ENCODE measurements at places on chromosomes 12 and 14.

GRCh38 chr12:64782191-64782876, 23.1 kb upstream of the GNS start:
- DNase-seq, result no peak

DNA sequence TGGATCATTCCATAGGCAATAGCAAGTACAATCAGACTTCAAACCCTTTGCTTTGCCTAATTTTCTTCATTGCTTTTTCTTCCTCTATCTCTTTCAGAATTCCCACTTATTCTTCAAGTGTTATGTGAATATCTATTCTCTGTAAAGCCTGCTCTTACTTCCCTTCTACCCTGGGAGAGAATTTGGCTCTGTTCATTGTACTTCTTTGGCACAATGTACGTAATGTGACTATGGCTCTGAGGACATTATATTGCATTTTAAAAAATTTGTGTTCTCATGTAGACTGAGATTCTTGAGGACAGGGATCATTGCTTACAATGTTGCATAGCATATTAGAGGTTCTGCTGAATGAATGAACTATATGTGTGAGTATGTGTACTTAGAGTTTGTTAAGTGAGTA, 16.9 kb upstream of the PRICKLE1 start:
- DNase-seq, result no peak

DNA sequence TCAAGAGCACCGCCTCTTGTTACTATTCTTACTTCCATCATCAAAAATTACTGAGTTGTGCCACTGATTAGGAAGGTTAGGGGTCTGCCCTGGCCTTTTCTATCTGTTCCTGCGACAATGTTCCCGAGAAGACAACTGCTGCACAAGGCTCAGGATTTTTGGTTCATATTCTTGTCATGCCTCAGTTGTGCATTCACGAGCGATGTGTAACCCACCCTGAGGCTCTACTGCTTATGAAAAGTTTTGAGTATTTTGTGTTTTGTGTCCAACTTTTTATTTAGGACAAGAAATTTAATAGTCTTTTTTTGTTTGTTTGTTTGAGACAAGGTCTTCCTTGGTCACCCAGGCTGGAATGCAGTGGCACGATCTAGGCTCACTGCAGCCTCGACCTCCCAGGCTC, 23.1 kb upstream of the LGALS3 start:
- DNase-seq, result no peak

DNA sequence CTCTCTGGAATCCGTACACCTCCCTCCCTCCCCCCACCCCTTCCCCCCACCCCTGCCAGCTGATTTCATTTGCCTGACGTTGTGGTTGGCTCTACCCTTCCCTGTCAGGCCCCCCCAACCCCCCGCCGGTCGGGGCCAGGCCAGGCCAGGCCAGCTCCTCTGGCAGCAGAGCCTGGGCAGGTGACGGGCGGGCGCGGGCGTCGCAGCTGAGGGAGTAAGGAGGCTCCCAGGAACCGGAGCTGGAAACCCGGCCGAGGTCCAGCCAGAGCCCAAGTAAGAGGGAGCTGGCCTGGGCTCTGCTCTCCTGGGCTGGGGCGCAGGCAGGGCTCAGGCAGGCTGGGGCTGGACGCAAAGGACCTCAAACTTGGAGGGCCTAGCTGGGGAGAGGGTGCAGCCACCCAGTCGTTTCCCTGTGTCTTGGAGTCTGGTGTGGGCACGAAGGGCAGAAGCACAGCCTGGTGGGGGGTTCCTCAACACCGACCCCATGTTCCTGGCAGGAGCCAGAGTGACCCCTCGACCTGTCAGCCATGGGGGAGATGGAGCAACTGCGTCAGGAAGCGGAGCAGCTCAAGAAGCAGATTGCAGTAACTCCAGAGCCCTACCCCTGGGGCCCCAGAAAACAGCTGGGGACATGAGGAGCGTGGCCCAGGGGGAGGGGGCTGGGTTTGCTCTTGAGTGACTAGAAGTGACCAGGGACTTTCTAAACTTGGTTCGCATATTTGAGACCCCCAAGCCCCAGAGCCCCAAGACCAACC, at the start of gene GNB3:
Gene GNB3 (plus strand): TSS at position 165 of the 755 bp plus-strand sequence. CDS start 363 bp downstream, at position 528.
- no peak for DNase-seq

- no peak for DNase-seq
These were observed 430.0 kb downstream of the CCDC91 start for GRCh38 chr12:28620281-28620680.

- DNase-seq, result no peak
These were observed 1276.6 kb upstream of the FLRT2 start for GRCh38 chr14:84253326-84253725.

- no peak for DNase-seq
These were observed 1027.4 kb downstream of the FSCB start for GRCh38 chr14:43479596-43480195.

- no peak for DNase-seq
These were observed 353.7 kb downstream of the APAF1 start for GRCh38 chr12:98998697-98999299.

- DNase-seq, result no peak
These were observed at the start of gene CACNA2D4 for GRCh38 chr12:1918081-1918883. CACNA2D4 (minus strand) TSS chr12:1918652; CDS start chr12:1918473, 179 bp downstream.

- DNase-seq, result no peak
These were observed 4.6 kb downstream of the SERPINA1 start for GRCh38 chr14:94383777-94384176.

GRCh38 chr12:67447180-67447579, 178.0 kb downstream of the CAND1 start:
- no peak for DNase-seq

DNA sequence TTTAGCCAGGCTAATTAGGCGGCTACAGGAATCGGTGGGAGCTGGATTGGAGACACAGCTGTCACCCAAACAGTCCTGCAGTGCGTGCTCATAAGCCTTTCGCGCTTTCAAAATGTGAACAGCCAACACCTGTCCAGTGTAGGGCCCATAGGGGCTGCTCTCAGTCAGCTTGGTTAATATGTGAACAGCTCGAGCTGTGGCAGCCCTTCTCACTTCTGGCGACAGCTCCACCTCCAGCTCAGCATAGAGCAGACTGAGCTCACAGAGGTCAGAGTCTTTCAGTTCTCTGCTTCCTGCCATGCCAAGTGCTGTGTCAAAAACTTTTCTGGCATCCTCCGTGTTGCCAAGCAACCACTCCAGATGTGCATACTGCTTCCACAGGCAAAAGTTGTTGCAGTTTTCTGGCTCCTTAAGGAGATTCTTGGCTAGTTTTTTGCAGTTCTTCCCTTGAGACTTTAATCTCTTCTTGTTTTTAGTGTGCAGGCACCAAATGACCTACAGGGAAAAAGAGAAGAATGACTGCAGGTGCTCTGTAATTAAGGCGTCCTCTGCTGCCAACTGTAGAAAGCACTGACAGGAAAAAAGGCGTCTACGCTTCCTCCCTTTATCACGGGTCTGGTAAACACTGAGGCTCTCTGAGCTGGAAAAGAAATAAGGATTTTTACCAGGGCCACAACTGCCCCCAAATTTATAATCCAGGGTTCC, 32.5 kb downstream of the PSMC1 start:
- DNase-seq, result no peak

DNA sequence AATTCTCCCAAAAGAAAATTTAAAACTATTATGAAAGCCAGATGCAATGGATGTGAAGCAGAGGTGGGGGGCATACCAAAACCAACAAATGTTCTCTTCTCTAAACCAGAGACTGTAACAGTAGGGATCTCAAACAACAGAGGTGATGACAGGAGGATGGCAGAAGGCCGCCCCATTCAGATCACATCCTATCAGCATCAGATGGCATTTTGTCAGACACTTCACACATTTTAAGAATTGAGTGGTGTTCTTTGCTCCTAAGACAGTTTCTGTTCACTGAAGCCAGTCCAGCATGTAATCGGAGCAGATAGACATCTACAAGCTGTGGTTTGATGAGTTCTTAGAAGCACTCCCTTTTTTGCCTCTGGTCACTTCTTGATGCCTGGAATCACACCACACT, 59.6 kb upstream of the SRRM4 start:
- DNase-seq, result no peak

- no peak for DNase-seq
These were observed 45.2 kb downstream of the WDHD1 start for GRCh38 chr14:54981698-54982097.

- DNase-seq, result no peak
These were observed 256.2 kb downstream of the AEBP2 start for GRCh38 chr12:19695244-19696098.

- DNase-seq, result no peak
These were observed 50.4 kb downstream of the SLC24A4 start for GRCh38 chr14:92373336-92373735.

DNA sequence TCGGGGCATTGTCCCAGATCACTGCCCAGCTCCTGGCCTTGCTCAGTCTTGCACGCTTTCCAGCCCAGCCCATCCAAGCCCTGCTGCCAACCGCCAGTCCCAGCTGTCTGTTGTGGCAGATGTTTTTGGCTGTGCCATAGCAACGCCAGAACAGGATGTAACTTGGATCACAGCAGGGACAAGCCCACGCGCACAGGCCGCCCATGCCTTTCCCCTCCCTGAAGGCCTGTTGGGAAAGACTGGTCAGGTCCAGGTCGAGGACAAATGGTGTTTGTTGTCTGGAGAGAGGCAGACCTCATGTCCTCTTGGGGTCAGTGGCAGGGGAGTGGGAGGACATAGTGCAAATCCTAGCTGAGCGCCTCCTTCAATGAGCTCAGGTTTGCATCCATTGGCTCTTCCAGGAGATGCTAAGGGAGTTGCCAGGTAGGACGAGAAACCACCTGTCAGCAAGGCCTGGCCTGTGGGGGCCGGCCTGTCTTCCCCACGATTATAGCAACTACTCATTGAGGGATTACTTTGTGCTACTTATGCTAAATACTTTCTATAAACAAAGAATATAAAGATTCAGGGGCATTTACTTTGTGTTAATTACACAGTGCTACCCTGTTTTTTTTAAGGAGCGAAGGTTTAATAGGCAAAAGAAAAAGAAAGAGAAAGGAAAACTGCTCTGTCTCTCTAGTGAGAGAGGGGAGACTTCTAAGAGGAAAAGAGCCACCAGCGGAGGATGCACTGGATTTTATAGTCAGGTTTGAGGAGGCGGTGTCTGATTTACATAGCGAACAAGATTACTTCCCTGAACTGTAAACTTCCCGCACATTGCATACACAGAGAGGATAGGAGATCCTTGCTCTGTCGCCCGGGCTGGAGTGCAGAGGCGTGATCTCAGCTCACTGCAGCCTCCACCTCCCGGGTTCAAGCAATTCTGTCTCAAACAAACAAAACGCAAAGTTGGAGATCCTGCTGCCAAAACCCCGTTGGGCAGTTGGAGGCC, 42.8 kb upstream of the CORO1C start:
- no peak for DNase-seq

DNA sequence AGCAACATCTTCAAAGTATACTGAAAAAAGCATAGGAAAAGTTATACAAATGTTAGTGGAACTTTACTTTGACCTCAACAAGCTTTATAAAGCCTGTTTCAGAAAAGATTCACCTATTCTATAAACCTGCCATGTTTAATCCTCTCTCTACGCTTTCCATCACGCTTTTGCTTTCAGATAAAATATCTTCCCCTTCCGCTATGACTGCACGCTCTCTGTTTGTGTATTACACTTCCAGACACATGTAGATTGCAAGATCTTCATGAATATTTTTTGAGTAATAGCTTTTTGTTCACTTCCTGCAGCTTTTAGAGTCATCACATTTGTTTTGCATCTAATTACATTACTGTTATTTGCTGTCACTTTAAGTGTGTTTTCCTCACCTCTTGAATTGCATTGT, 271.4 kb downstream of the RASSF9 start:
- no peak for DNase-seq

DNA sequence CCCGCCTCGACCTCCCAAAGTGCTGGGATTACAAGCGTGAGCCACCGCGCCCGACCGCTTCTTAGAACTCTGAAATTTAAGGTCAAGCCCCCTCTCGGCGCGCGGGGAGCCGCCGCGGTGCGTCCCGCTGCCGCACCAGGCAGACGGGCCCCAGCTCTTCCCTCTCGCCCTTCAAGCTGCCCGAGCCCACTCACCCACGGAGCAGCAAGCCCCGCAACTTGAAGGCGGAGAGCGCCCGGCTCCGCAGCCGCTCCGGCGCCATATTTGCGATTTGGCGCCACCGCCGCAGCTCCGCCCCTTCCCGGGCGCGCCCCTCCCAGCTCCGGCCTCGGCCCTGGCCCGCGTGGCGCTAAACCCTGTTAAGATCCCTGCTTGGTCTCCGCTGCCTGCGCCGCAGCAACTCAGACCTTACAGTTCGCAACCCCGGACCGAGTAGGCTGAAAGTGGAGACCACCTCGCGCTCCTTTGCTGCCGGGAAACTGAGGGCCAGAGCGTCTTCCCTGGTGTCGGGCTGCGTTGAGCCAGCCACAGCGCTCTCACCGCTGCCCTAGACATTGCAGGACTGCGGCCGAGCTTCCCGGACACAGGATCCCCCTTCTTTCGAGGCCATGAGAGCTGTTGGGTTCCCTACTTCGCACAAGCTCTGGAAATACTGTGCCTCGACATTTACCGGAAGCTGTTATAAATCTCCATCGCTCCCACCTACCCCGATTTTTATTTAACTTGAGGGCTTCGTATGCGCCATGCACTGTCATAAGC, at the start of gene POLE2:
Gene POLE2 (minus strand): TSS at position 273 of the 759 bp plus-strand sequence. CDS start 11 bp downstream, at position 262.
- peak; percentile 83 for DNase-seq

- DNase-seq, result no peak
These were observed 56.6 kb downstream of the SH2B3 start for GRCh38 chr12:111462210-111462769.

DNA sequence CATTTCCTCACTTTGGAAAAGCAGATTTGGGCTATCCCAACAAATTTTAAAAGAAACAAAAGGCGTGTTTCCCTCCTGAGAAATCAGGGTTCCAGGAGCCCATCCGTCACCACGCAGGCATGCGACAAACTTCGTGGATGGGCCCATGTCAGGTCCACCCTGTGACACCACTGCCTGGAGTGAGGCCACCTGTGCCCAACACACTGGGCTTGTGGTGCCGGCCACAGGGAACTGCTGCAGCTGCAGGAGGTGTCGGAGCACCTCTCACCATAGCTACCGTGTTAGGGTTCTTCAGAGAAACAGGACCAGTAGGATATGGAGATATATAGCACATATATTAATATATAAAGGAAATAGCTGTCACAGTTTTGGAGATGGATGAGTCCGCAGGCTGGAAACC, 53.0 kb upstream of the BCL11B start:
- no peak for DNase-seq

DNA sequence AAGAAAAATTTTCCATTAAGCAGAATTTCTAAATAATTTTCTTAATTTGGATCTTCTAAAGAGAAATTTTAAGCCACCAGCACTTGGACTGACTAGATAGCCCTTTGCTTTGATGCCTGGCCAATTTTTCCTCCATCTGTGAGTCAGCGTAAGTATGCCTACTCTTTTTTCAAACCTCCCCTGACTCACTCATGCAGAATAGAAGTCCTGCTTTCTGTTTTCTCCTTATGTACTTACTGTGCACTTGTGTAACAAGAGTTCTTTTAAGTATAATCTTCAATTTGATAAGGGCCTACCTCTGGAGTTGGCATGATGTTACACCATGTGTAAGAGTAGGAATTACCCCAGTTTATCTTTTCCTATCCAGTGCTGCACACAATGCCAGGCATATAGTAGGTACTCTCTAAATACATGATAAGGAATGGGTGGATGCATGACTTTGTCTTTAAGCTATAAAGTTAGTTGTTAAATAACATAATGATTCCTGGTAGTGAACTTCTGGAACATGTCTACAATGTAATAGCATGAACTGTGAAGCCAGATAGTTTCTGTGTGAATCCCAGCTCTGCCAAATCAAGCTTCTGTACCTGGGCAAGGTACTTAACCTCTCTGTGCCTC, 329.6 kb downstream of the TMTC2 start:
- DNase-seq, result no peak

All from activated CD8-positive, alpha-beta T cell treated with anti-CD3 and anti-CD28 coated beads for 36 hours (primary cell).